Neural progenitor cell (in vitro differentiated cells): ENCODE measurements at places on chromosomes 6 and 20.

DNA sequence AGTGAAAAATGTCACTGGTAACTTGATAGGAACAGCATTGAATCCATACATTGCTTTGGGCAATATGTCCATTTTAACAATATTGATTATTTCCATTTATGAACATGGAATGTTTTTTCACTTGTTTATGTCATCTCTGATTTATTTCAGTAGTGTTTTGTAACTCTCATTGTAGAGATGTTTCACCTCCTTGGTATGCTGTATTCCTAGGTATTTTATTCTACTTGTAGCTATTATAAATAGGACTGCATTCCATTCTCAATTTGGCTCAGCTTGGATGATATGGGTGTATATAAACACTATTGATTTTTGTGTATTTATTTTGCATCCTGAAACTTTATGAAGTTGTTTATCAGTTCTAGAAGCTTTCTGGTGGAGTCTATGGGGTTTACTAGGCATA, 730.3 kb downstream of the DOK5 start:
- DNase-seq: no peak

- no peak for DNase-seq
These were observed 54.5 kb downstream of the CLIC5 start for GRCh38 chr6:45961125-45961524.

DNA sequence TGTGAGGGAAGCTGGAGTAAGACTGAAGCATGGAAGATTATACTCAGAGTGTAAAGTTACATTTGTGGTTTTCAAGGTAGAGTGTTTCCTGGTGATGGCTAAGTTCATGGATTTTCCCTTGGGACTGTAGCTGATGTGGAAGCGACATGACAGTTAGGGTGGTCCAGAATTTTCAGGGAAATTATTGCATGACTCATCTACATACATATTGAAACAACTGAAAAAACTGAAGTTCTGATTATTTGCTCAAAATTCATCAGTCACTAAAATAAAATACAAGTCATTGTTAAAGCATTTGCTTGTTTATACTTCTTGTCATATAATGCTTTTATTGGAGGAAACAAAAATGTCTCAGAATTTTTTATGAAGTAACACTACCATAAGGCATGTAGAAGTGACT, 700.0 kb downstream of the RFPL4B start:
- DNase-seq: no peak

DNA sequence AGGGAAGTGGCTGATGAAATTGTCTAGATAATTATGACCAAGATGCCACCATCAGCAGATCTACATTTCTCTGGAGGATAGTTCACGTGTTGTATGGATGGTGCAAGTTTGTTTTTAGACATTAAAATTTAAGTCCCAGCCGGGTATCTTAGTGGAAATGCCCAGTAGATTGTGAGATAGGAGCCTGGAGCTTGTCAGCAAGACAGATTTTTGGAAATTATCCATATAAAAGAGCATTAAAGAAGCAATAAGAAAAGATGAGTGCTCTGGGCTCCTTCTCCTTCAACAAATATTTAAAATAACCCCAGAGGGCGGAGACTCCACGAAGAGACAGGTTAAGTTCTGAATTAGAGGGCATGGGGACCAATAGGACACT, 47.6 kb upstream of the SMLR1 start:
- DNase-seq: no peak

- no peak for DNase-seq
These were observed 99.3 kb downstream of the TTLL2 start for GRCh38 chr6:167424060-167424673.

GRCh38 chr20:33654680-33655161, 7.4 kb upstream of the C20orf144 start:
- no peak for DNase-seq

GRCh38 chr20:57426271-57426689, 35.1 kb downstream of the RBM38 start:
- no peak for DNase-seq

- peak; percentile 68 for DNase-seq
These were observed 1.4 kb downstream of the FYN start for GRCh38 chr6:111871725-111872400.

DNA sequence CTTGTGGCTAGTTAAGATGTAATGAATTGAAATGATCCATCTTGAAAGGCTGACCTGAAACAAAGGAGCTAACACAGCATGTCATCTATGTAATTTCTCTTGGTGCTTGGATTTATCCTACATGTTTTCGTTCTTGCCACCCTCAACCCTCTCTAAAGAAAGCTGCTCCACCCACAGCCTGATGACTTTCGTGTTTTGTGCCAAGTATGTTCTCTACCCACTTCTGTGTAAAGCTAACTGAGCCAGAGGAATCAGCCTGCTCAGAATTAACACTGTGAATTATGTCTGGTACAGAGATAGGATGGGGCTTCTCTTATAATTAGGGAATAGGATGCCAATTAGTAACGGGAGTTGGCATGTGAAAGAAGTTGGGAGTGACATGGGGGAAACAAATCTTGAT, 67.9 kb upstream of the MLIP start:
- DNase-seq: no peak

DNA sequence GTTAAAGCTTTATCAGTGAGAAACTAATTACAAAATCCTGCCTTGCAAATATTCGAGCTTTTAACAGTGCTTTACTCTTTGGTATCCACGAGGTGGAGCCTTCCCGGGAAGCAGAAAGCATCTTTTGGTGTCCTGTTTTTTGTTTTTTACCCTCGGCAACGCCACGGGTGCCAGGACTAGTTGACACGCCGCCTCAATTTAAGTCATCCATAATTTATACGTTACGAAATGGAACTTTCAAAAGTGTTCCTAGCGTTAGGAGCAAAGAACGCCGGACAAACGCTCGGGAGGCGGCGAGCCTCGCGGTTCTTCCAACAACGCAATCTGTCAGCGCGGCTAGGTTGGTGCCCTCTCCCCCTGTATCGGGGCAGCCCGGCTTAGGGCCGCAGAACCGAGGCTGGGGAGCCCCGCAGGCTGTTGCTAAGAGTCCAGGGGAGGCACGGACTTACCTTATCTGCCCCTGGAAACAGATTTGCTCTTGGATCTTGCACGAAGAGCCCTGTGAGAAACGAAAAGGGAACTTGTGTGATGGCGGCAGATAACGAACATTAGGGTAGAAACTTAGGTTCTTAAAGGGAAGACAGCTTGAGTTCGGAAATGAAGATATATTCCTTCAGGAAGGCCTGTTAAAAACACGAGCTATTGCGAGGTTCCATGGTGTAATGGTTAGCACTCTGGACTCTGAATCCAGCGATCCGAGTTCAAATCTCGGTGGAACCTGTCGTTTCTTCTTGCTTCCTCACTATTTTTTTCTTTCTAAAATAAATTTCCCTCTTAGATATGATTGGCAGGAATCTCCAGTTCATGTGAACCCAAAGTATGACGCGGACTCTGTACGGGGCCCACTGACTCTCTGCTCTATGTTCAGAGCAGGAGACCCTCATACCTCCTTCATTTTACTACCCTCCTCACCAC, 46.2 kb upstream of the ZNF184 start:
- peak; percentile 81 for DNase-seq

- peak; percentile 13 for DNase-seq
These were observed 52.8 kb upstream of the FILIP1 start for GRCh38 chr6:75546381-75546780.

DNA sequence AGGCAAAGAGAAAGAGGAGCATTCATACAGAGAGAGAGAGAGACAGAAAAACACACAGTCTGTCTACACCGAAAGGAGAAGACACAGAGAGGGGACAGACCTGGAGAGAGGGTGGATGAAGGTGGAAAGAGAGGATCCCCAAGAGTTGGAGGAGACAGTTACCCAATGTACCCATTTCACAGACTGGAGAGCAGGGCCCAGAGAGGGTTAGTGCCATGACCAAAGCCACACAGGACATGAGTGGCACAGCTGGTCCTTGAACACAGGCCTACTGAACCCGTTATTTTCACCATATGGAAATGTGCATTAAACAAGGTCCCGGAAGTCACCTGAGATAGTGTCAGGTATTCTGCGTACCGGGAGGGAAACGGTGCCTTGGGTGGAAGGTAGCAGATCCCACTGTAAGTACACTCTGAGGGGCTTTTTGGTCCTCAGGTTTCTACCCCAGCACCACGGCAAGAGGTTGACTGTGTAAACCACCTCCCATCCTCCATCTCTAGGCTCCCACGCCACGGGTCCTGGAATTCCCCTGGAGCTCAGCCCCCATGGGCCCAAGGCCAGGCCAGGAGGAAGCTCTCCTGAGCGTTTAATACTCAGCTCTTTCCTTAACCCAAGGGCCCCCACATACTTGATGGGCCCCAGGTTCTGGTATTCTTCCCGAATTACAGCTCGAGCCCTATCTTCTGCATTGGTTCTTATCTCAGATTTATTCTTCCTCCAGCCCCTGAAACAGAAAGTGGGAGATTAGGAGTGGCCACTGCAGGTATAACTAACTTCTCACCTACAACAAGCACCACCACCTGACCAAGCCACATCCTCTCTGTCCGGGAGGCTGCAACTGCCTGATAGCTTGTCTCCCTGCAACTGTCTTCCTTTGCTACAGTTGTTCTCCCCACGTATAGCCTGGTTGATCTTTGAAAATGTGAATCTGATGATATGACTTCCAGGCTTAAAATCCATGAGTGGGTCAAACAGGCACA, 38.4 kb upstream of the OCSTAMP start:
- no peak for DNase-seq

GRCh38 chr6:170285482-170285881, 5.4 kb downstream of the DLL1 start:
- no peak for DNase-seq

- no peak for DNase-seq
These were observed 7.2 kb upstream of the TRIB3 start for GRCh38 chr20:373171-373890.

DNA sequence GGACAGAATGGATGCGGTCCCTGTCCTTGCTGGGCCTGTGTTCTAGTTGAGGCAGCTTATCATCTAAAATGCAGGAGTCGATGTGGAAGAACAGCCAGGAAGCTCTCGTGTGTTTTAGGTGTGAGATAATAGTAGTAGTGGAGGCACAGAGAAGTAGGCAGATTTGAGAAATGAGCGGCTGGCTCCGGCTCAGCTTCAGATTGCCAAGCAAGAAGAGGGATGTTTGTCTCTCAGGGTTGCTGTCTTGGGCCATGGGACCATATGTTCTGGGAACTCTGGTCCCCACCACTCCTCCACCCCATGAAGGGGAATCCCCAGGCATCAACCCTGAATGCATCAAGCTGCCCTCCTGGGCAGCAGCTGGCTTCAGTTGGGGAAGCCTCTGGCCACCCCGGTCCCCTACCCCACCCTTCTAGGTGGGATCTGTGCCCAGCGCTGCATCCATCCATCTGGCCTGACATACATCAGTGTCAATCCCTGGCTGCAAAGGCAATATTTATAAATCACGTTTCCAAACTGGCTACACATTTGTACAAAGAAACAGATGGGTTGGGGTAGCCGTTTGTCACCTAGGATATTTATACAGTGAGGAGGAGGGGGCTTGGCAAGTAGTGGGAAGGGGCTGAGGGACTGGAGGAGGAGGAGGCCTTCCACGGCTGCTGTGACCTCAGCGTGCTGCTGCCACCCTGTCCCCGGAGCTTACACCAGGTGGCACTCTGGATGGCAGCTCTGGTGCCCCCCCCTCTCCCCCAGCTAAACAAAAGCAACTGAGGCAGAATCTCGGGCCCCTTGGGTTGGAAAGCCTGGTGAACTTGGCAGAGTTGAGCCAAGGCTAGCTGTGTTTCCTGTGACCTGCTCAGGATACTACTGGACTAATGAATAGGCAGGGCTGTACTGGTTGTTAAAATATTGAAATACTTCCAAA, 64.4 kb downstream of the CD40 start:
- no peak for DNase-seq

DNA sequence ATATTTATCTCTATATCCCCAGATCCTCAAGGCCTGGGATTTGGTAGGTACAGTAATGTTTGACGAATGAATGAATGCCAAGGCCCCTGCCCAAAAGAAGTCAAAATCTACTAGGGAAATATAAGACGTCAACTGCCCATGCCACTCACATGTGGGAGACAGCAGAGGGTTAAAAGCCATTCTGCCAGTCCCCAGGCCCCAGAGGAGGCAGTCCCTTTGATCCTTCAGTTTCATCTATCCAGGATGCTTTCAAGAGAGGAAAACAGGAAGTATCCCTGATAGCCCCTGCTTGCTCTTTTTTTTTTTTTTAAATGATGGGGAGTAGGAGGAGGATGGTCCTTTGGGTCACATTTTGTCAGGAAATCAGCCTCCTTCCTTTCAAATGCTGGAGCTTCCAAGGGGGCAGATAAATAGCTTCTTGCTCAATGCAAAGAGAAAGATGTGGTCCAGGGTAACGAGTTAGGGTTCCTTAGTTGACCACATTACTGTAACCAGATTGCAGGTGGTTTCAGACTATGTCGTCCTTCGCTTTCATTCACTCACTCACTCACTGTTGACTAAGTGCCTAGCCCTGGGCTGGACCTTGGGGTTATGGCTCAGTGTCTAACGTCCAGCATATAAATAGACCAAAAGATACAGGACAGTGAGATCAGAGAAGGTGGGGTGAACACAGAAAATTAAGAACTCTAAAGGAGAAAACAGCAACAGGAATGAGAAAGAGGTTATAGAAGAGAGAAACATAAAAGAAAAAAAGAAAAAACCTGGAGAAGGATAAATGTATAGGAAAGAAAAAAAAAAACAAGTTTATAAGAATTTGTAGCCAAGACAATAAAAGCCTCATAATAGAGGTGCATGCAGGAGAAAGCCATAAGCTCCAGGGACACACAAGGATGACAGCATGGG, 64.6 kb upstream of the PIM1 start:
- no peak for DNase-seq

DNA sequence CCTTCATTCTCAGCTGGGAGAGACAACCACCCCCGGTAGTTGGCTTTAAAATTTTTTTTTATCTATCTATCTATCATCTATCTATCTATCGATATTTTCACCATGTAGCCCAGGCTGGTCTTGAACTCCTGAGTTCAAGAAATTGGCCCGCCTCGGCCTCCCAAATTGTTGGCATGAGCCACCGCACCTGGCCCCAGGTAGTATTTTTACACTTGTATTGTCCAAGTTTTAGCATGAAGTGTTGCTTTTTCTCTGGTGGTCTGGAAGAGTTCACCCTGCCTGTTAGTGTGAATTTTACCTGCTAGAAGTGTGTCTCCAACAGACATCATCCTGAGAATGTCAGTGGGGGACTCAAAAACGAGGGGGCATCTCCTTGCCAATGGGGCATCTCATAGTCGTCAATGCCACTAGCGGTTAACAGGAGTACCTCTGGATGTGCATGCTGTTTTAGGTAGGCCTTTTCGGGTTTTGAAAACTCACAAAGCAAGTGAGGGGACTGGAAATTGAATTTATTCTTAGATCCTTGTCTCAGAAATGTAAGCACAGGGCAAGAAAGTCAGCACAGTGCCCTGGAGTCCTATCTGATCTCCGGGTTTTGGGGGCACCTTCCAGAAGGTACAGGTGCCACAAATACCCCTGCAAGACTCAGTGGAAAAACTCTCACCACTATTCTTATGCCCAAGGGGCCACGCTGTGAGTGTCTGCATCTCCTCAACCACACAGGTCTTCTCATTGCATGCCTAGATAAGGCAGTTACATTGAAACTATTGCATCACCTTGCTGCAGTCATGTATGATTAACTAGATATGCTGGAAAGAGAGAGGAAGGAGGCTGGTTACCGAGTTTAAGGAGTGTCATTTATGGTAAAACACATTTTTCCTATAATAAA, 37.1 kb downstream of the TNFAIP3 start:
- no peak for DNase-seq
